Pulmonary artery endothelial cell (primary cell): ENCODE measurements at places on chromosomes 6 and 20. TPM values are rescaled to one million over a fixed set of nuclear protein-coding genes. Genes with fewer than 3 reads are reported as not detected.

GRCh38 chr6:126015863-126016262 is 29.5 kb downstream of the TRMT11 start:
- no peak for DNase-seq

DNA sequence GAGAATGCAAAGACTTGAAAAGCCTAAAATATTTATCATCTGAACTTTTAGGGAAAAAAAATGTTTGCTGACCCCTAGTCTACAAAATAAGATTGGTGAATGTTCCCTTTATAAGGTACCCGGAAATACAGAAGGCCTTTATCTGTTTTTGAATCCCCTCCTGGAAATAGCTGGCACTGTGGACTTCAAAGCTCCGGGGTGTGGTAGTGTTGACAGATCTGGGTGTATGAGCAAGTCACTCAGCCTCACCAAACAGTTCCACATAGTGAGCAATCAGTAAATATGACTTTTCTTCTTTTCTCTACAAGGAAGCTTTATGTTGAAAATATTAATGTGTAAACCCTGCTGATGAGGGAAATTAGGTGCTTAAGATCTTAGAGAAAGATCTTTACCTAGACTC is 29.2 kb upstream of the HTR1B start:
- no peak for DNase-seq

GRCh38 chr6:37566111-37566949 is 66.6 kb upstream of the CCDC167 start:
- DNase-seq: no peak

- no peak for DNase-seq
Observed at GRCh38 chr20:49824206-49824605, 11.6 kb downstream of the SLC9A8 start.

DNA sequence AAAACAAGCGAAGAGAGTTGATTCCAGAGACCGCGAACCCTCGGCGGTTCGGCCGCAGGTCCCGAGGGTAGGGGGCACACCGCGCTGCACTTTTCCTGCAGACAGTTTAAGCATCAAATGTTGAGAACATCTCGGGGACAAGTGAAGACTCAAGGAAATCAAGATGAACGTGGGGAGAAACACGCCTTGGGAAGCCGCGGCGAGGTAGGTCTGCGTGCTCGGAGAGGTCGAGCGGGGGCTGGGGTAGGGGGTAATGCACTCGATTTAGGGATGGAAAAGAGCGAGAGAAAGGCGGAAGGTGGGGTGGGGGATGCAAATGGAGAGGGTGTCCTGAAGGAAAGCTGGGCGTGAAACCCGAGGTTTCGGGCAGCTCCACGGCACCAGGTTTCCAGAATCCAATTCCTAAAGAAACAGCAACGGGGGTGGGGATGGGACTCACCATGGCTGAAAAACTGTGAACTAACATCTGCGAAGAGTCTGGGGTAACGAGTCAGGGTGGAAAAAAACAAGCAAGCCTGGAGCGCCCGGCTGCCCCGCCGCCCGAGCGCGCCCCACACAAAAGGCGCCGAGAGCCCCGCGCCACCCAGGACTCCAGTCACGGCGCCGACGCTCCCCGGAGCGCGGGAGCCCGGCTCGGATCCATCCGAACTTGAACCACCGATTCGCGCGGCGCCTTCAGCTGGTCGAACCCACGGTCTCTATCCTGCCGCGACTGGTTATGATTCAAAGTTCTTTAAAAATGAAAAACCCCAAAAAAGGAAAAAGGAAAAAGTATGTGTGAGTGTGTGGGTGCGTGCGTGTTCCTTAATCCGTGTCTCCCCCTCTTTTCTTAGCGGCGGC is 3.5 kb downstream of the TFAP2A start:
- no peak for DNase-seq

DNA sequence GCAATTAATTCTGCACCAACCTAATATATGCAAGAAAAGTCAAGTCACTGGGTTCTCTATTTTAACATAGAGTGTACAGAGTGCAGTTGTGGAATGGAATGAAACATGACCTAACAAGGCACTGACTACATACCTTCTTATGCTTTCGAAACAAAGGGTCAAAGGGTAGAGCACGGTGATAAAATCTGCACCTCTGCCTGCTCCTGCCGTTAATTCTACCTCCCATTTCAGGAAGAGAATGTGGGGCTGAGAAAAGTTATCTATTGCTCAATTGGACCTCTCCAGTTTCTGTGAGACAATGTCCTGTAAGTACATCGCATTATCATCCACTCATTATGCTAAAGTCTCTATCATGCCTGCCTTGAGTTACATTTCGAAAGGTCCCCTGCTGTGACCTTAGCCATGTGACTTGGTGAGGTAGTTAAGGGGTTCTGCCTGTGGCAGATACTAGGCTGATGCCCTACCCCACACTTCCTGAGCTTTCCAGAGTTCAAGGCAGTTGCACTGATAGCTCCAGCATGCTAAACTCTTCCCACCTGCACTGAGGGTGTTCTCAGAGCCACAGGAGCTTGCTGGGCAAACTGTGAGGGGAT is 14.0 kb upstream of the MOCS1 start:
- DNase-seq: no peak

GRCh38 chr20:14223806-14224205 is 113.6 kb downstream of the FLRT3 start:
- no peak for DNase-seq

DNA sequence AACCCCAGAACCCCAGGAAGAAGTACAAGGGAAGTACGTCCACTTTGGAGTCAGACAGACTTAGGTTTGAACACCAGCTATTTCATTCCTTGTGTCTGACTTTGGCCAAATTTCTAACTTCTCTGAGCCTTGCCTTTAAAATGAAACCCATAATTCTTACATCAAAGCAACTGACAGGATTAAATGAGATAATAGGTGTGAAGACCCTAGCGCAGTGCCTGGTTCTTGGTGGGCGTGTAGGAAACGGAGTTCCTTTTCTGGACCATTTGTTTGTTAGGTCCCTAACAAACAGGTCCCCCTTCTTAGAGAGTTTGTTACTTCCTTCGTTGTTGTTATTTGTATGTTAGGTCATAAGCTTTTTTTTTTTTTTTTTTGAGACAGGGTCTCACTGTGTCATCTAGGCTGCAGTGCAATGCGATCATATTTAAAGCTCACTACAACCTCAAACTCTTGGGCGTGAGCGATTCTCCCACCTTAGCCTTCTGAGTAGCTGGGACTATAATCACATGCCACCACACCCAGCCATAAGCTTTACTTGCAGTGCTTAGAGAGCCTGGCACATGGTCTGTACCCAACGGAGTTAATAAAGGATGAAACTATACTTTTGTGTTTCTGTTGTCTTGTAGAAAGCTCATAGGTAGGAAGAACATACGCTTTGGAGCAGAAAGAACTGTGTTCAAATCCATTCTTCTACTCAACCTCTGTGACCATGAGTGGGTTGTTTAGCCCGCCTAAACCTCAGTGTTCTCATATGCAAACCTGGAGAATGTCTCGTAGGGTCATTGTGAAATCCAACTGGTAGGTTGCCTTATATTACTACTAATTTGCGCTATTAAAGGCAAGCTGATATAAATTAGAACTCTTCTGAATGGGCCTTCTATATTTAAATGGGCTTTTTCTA is 21.8 kb upstream of the MROH8 start:
- DNase-seq: no peak

GRCh38 chr6:148521586-148521985 is 178.9 kb downstream of the SASH1 start:
- no peak for DNase-seq

- no peak for DNase-seq
Observed at GRCh38 chr6:169344750-169345065, 91.1 kb upstream of the THBS2 start.

- no peak for DNase-seq
Observed at GRCh38 chr20:45303586-45304463, 2.8 kb upstream of the RBPJL start.

DNA sequence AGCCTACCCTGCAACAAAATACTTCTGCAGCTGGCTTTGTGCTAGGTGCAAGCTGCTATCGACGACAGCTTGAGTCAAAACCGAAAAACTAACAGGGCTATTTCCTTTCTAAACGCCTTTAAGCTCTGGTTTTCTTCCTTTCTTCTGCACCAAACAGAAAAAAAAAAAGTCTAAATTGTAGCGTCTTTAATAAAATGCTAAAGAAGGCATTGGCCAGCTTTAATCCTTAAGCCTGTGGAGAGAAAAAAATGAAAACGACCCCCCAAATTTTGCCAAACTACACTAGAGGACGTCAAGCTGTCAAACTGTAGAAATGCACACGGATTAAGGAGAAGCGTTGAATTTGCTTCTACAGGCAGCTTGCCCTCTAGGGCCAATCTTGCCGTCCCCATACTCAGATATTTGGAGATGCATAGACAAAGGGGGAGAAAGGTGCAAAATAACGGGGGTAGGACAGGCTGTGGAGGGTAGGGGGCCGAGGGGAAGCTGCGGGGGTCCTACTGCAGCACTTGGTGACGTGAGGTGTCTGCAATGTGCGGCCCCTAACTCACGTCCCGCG is 1.4 kb upstream of the NRN1 start:
- DNase-seq: no peak

- DNase-seq: no peak
Observed at GRCh38 chr6:143357152-143357551, 93.3 kb downstream of the ADAT2 start.

DNA sequence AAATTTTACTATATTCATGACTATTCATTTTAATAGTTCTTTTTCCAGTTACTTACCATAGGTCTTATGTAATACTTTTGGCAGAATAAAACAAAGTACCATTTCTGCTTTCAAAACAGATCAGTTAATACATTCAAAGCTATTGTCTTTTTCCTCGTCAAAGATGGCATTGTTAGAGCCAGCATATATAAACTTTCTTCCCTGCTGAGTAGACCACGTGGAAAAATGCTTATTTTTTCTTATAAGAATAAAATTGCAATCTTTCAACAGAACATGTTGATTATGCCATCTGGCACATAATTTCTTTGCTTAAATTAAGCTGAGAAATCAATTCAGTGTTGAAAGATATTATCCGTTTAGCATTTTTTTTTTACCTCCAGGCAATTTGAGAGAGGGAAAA is 34.9 kb upstream of the EXOC2 start:
- no peak for DNase-seq

GRCh38 chr6:92289831-92290230 is 1129.5 kb downstream of the EPHA7 start:
- DNase-seq: no peak

DNA sequence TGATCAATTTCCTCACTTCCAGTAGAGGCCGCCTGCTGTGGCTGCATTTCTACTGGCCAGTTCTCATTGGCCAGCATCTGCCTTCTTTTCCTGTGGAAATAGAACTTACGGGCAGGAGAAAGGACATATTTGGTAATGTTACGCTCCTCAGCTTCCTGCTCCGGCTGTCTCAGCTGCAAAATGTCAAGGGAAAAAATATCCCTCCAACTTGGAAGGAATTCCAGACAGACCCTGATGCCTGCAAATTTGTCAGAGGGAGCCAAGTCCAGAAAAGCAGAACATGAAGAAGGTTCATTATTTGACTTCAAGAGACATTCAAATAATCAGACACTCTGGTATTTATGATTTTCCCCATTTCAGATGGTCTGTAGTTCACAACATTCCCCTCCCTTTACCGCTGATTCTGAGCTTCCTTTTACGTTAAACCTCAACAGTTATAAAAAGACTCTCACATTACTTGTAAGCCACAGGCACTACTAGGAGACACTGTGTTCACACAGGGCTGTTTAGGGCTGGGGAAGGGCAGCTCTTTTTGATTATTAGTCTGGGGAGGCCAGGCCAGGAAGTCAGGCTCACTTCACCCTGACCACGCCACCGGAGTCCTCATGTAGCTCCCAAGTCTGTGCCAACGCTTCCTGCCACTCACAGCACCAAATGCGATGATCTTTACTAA is 179.6 kb upstream of the CCN2 start:
- DNase-seq: peak; percentile 47

GRCh38 chr20:6355754-6356451 is 233.1 kb upstream of the FERMT1 start:
- no peak for DNase-seq

DNA sequence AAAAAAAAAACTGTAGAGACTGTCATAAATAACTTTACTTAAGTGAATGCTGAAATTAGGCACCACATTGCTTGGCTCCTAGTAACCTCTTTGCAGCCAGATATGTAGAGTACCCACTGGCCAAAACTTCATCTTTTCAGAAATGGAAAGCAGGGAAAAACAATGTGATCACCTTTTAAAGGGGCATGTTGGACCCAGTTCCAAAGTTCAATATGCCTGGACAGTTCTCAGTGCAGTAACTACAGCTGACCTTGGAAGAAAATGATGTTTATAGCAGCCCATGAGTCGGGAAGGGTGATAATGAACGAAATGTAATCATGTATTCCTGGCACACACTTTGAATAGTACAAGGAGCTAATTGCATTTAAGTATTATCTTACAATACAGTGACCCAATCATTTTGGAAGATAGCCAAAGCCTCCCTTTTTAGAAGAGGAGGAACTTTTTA is 93.6 kb upstream of the TAB2 start:
- no peak for DNase-seq

DNA sequence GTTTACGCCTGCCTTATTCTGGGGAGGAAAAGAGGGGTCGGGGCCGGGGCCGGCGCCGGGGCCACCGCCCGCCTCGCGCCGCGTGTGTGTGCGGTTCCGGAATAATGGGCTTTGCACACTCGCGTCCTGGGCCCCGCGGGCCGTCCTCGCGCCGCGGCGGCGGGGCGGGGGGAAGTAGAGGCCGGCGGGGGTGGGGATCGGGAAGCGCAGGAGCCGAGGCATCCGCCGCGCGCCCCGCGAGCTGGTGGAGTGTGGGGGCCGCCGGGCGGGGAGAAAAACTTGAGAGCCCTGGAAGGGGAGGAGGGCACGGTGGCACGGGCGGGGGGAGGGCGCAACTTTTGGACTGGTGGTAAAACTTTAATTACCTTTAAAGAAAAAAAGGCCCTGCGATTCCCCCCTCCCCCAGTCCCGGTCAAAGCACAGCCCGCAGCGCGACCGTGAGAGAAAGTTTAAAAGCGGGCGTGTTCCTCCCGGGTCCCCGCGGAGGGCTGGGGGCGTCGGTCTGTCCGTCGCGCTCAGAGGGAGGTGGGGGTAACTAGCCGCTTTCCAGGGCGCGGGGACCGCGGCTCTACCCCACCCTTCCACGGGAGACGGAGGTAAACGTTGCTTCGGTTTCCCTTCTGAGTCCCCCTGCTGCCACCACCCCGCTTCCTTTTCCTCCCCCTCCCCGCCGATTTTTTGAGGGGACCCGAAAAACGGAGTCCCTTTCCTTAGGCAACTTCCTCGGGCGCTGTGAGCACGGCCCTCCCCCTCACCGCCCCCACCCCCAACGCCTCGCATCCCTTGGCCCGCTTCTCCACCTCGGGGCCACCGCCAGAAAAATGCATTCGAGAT is 1.9 kb downstream of the L3MBTL3 start:
- DNase-seq: no peak

DNA sequence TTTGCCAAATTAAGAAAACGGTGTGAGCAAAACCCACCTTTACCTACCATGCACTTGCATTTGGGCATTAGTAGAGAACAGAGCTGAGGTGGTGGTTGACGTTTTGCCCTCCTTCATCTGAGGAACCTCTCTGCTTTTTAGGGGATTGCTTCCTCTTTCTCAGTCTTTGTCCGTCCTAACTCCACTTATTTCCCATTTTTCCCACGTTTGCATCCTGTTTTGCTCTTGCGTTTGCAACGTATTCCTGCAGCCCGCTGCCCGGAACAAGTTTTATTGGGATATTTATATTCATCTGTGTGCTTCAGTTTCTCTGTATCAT is 374 bp upstream of the SERINC1 start:
- no peak for DNase-seq

- DNase-seq: no peak
Observed at GRCh38 chr20:17990278-17990972, 21.6 kb downstream of the MGME1 start.

The BMP2 gene
- total RNA-seq: 16.1 and 24.2 TPM in 2 replicates

The FRK gene
- 0.07 and 0.14 TPM in 2 replicates for total RNA-seq

The RMND1 gene
- total RNA-seq: 18.6 and 26.9 TPM in 2 replicates

The ENPP3 gene
- under 0.01 and 0.04 TPM in 2 replicates for total RNA-seq

The TCF21 gene
- not detected in 2 replicates for total RNA-seq

The PPP1R3G gene
- total RNA-seq: 0.33 and 0.39 TPM in 2 replicates

The LY6G6F gene
- total RNA-seq: not detected in 2 replicates

The SCRT2 gene
- not detected in 2 replicates for total RNA-seq

The WFDC12 gene
- not detected in 2 replicates for total RNA-seq
